Activated CD8-positive, alpha-beta memory T cell treated with anti-CD3 and anti-CD28 coated beads, Interleukin-2, amount 10 ng/mL, durations not matched to agents 7 days and 5 days (primary cell): ENCODE measurements at places on chromosomes 4 and X. TPM values are rescaled to one million over a fixed set of nuclear protein-coding genes. Genes with fewer than 3 reads are reported as not detected.

The NIPAL1 gene
- 1.4 TPM for total RNA-seq

The STS gene
- 1.7 TPM for total RNA-seq

The DCLK2 gene
- 0.07 TPM for total RNA-seq

The RRH gene
- total RNA-seq, result 0.19 TPM

The DIPK2B gene
- total RNA-seq, result not detected

The NOP14 gene
- 47.9 TPM for total RNA-seq

The ANK2 gene
- 1.8 TPM for total RNA-seq

The CASP6 gene
- 20.3 TPM for total RNA-seq

The OTC gene
- total RNA-seq, result not detected

The F8A3 gene
- 10.8 TPM for total RNA-seq

The MAGED4B gene
- total RNA-seq, result 0.82 TPM

The PNMA5 gene
- 0.15 TPM for total RNA-seq

The MAML3 gene
- total RNA-seq, result 4.3 TPM

The RAB40AL gene
- total RNA-seq, result 0.33 TPM

The TEX13B gene
- not detected for total RNA-seq

The ARX gene
- not detected for total RNA-seq

The TAF7L gene
- total RNA-seq, result 0.15 TPM

The GPC4 gene
- not detected for total RNA-seq

The EMCN gene
- not detected for total RNA-seq

The TMPRSS11B gene
- total RNA-seq, result not detected

The AFM gene
- total RNA-seq, result not detected

The HS6ST2 gene
- not detected for total RNA-seq

The HHIP gene
- not detected for total RNA-seq

The ABLIM2 gene
- 0.19 TPM for total RNA-seq
